ENCODE measurements at places on chromosomes 5 and 9.

DNA sequence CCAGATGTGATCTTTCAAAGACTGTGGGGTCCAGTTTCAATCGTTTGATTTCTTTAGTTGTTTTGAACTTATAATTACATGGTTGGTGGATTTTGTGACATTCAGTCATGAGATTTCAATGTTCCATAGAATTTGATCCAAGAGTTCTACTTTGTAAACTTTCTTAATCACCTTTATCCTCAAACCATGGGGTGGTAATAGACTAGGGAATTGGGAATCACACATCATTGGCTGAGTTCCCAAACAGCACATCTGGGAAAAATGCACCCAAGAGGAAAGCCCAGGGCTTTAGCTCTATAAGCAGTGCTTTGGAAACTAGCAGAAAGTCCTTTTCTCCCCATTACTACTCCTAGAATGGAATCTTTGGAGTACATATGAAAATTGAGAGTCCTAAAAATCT, 177.6 kb downstream of the NNT start:
- no peak for DNase-seq

DNA sequence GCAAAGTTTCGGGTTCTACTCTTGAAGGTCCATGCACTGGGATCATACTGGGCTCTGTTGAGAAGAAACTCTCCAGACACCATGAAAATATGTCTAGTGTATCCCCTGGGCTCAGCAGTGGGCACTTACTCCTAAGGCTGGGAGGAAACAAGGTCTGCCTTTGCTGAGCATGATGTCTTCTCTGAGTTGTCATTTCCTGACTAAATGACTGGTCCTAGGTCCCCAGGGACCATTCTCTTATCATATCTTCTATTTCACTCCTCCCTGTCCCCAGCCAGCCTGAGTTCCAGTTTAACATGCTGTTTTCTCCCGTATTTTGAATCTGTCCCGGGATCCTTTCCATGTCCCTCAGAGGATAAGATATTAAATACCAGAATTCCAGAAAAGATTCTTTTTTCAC, 225.4 kb downstream of the MTRR start:
- no peak for DNase-seq

DNA sequence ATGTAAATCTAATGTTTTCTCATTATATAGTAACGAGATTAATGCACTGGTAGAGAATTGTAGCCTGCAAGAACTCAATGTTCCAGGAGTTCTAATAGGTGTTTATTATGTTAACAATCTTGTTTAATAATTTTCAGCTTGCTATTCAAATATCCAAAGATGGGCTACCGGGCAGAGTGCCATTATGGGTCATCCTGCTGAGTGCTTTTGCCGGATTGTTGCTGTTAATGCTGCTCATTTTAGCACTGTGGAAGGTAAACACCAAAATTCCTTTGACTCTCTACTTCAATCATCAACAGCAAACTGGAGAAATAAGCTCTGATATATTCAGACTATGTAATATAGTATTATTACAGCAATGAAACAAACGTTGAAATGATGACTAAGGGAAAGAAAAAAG, 41.9 kb upstream of the ITGA2 start:
- no peak for DNase-seq

- peak; percentile 37 for DNase-seq
Observed at GRCh38 chr9:114611516-114612271, 603 bp downstream of the TMEM268 start.

DNA sequence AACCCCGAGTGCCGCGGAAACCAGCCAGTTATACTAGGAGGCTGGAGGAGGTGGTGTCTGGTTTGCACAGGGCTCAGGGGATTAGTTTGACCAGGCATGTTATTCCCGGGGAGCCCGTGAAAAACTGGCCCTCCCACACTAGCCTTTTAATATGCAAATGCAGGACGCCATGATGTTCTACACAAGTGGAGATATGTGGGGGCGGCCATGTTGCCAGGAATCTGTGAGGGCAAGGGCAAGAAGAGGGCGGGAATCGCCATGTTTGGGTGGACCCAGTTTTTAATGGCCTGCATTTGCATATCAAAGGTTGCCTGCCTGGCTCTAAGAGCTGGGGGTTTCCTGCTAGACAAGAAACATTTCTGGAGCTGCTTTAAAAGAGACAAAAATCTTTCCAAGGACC, 940.7 kb downstream of the CDH18 start:
- no peak for DNase-seq

GRCh38 chr9:134930398-134930797, 12.7 kb upstream of the FCN1 start:
- DNase-seq = no peak

- DNase-seq = no peak
Observed at GRCh38 chr9:115328677-115329076, 210.7 kb upstream of the TNC start.

DNA sequence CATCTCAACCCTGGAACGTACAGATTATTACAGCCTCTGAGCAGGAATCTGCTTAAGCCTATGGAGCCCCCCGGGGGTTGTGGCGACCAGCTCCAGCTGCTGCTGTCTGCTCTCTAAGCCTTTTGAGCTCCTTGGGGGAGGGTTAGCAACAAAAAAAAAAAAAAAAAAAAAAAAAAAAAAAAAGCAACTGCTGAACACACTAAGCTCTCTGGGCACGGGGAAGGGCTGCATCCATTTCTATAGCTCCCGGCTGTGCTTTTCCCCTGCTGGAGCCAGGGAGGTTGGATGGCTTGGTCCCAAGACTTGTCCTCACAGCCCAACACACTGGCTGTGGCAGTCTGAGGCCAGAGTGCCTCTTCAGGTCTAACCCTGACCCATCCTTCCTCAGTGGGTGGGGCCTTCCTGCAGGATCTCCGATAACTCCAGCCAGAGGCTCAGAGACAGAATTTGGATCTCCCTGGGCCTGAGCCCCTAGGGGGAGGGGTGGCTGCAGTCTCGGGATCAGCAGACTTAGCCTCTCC, 82.1 kb downstream of the FBN2 start:
- DNase-seq = no peak

GRCh38 chr5:137604348-137605095, 105.4 kb upstream of the SPOCK1 start:
- no peak for DNase-seq
